ENCODE measurements at places on chromosomes 13 and 19. TPM values are rescaled to one million over a fixed set of nuclear protein-coding genes. Genes with fewer than 3 reads are reported as not detected.

Gene ZNF616
- total RNA-seq: 5.6 TPM

Gene NLRP5
- total RNA-seq: not detected

Gene RPL18A
- total RNA-seq: 767 TPM

Gene CHST8
- 0.14 TPM for total RNA-seq

Gene CBY2
- total RNA-seq: not detected

Gene PTGER1
- not detected for total RNA-seq

Gene FCHO1
- 0.71 TPM for total RNA-seq

Gene LRG1
- total RNA-seq: 0.41 TPM

Gene RASIP1
- 13.9 TPM for total RNA-seq

Gene ZNF470
- total RNA-seq: 4.3 TPM

Gene GNG7
- total RNA-seq: 46.6 TPM

Gene PRTN3
- total RNA-seq: not detected

Gene KIR2DL4
- total RNA-seq: not detected

Gene CCDC70
- not detected for total RNA-seq

Gene EFNB2
- 10.1 TPM for total RNA-seq

Gene DMAC2
- total RNA-seq: 125 TPM

Gene GTF2F1
- total RNA-seq: 33.8 TPM

Gene ZNF829
- 2.3 TPM for total RNA-seq

Gene CYP2A6
- not detected for total RNA-seq

Gene KLK2
- total RNA-seq: not detected

Gene CRX
- not detected for total RNA-seq

Gene FLT3LG
- total RNA-seq: 3.1 TPM

Gene FCGBP
- total RNA-seq: 4.1 TPM

Gene ZIC5
- not detected for total RNA-seq

Gene ZFR2
- total RNA-seq: not detected

Gene KIR3DL1
- not detected for total RNA-seq

Data from left ventricle myocardium inferior (tissue), 1 donor.